Activated CD4-positive, alpha-beta memory T cell treated with anti-CD3 and anti-CD28 coated beads, Interleukin-2, amount 10 ng/mL, durations not matched to agents 7 days and 5 days (primary cell): ENCODE measurements at places on chromosomes 7 and 10.

- DNase-seq = no peak
Measured at GRCh38 chr10:133110609-133111275, 23.0 kb downstream of the ADGRA1 start.

GRCh38 chr7:128841171-128841690, 11.0 kb downstream of the FLNC start:
- no peak for DNase-seq

GRCh38 chr10:56622335-56622973, 261.4 kb upstream of the ZWINT start:
- no peak for DNase-seq

GRCh38 chr7:48316768-48317167, 145.5 kb downstream of the ABCA13 start:
- no peak for DNase-seq

- no peak for DNase-seq
Measured at GRCh38 chr7:24881623-24882022, 98.4 kb downstream of the OSBPL3 start.

DNA sequence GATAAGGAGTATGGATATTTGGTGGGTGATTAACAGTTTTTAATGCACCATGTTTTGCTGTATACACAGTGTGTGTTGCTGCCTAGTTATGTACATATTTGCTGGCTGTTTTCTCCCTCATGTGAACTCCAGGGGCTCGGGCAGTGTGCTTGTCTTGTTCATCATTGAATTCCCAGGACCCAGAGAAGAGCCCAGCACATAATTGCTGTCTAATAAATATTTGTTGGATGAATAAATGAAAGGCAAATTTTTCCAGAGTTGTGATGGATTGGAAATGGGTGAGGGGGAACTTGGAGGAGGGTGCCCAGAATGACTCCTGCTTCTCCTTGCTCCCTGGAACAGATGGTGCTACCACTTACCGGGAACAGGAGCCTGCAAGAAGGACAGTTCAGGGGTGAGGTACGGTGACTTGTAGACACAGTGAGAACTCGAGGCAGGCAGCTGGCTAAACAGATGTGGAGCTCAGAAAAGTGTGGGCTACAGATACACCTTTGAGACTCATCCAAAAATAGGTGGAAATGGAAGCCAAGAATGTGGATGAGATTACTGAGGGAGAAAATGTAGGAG, 586.8 kb upstream of the MGMT start:
- DNase-seq = no peak

GRCh38 chr10:128011059-128011979, 104.4 kb downstream of the PTPRE start:
- peak; percentile 87 for DNase-seq

- DNase-seq = no peak
Measured at GRCh38 chr7:51198654-51199053, 118.0 kb downstream of the COBL start.

GRCh38 chr7:29588900-29589696, 25.5 kb downstream of the PRR15 start:
- DNase-seq = peak; percentile 24

- no peak for DNase-seq
Measured at GRCh38 chr10:35857860-35858259, 215.8 kb upstream of the FZD8 start.

DNA sequence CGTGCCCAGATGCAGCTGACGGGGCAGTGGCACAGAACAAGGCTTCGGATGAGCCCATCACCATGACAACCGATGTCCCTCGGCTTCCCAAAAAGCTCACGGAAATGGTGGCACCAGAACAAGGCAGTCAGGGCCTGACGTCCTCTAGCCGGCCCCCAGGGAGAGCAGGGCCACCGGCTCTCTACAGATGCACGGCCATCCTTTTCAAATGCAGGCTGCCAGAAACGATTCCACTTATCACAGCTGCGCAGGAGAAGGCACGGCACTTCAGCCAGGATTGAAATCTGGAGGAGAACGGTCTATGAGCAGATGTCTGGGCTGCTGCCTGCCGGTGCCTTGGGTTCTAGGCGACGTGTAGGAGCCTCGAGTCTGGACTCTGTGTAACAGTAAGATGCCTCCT, 223.8 kb downstream of the ZMYND11 start:
- DNase-seq = no peak

DNA sequence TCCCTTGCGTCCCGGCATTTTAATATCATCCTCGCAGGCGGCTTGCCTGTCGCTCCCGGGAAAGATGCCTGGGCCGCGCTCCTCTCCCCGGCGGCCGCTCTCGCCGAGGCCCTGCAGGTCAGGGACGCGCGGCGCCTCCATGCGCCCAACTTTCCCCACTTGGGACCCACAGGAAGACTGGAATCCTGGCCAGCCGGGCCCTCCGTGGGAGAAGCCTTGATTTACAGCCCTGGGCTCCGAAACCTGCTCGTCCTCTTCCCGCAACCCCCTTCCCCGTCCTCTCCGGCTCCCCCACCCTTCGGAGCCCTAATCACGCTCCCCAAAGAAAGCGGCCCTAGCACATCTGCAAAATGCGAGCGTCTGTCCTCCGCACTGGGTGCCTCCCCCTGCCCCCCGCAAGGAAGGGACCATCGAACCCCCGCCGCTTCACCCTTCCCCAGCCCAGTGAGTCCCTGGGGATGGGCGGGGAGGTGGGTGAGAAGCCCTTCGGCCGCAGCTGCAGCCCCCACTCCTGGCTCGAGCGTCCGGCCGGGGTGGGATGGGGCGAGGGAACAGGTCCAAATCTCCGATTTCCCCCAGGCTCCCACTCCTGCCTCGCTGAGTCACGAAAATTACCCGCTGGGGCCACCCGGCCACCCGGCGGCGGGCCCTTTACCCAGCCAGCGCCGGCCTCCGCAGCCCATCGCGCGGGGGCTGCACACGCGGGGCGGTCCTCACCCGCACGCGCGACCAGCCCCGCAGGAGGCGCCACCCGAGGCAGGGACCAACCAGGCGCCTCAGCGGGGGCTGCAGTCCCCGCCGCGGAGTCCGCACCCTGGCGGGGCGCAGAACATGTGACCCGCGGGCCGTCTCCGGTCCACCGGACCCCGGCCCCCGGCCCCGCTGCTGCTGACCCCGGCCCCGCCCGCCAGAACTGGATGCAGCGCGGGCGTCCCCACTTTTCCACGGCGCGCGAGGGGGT, 695 bp downstream of the HSPA12A start:
- no peak for DNase-seq

DNA sequence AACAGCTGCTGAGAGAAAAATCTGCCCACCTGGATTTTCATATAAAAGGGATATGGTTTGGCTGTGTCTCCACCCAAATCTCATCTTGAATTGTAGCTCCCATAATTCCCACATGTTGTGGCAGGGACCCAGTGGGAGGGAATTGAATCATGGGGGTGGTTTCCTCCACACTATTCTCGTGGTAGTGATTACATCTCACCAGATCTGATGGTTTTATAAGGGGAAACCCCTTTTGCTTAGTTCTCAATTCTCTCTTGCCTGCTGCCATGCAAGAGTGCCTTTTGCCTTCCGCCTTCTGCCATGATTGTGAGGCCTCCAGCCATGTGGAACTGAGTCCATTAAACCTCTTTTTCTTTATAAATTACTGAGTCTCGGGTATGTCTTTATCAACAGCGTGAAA, 20.8 kb upstream of the MKI67 start:
- DNase-seq = no peak

GRCh38 chr7:20700453-20701227, 85.2 kb downstream of the ABCB5 start:
- no peak for DNase-seq

DNA sequence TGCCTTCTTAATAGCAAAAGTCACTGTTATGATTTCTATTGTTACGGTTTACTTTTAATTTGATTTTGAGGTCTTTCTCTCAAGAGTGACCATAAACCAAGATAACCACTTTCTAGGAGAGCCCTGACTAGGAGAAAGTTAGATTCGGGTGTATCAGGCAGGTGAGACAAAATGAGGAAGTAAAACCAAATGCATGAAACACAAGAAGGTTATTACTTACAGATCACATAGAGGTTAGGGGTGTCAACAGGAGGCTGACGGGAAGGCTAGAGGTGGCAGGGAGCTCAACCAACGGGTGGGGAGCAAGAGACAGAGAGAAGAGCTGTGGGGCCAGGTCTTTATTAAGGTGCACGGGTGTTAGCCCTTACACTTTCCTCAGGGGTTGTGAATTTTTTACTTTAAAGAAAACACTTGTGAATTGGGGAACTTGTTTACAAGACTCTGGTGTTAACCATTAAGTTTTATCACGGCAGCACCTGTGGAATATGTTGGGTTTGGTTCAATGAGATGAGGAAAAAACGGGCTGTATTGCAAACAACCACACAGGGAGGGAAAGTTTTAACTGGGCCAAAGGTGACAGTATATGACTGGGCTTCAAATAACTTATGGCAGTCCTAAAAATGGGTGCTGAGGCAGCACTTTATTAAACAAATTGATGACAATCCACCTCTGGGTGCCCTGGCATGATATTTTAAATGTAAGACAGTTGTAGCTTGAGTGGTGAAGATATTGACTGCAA, 154.9 kb downstream of the SDHAF3 start:
- DNase-seq = no peak

GRCh38 chr7:13336227-13336626, 648.8 kb downstream of the ARL4A start:
- DNase-seq = no peak

- no peak for DNase-seq
Measured at GRCh38 chr10:86782701-86783418, 26.4 kb downstream of the BMPR1A start.

DNA sequence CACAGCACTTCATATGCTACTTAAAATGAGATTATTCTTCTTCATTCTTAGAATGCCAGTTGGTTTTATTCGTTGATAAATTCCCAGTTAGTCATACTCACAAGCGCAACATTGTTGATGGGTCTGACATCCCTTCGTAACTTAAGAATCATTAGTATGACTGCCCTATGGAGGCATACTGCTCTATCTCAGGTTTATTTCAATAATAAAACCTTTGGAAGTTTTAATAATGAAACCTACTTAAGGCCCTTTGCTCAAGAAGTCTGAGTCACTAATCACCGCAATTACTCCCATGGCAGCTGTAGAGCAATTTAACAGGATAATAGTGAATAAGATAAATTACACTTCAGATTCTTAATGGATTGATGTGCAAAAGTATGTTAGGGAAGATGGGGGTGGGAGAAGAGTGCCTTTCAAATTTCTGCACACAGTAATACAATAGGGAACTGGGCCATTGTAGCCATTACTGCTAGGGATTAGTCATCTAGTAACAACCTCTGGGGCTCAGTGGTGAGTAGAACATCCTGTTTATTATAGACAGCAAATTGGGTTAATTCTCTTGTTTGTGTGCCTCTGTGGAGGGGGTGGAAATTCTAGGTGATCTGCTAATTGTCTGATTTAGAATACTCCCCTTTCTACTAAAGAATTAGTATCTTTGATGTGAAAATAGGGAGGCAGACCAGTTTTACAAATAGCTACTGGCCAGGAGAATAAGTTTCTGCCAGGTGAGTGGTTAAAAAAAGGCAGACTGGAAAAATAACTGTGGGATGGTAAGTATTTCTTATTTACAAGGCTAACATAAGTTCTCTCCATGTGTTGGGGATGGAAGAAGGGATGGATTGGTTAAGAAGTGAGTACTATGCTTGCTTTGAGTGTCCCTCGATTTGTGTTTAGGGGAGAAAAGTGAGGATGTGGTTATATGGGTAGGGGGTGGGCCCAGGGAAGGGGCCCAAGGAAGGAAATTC, 74.5 kb upstream of the VKORC1L1 start:
- peak; percentile 41 for DNase-seq

- no peak for DNase-seq
Measured at GRCh38 chr7:111324228-111324627, 233.3 kb downstream of the LRRN3 start.

DNA sequence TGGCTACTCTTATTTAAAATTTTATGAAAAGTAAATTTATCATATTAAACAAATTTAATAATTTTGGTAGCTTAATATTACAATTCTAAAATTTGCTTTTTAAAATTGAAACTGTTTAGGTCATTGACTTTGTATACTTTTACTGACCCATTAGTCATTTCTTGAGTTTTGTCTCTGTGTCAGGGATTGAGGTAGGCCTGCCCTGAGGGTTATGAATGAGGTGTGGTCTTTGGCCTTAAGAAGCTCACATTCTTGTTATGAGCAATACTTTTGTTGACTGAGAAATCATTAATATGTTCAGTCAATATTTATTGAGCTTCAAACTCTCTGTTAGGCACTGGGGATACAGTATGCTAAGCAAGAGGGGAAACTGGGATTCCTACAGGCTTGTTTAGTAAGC, 47.0 kb upstream of the RPA3 start:
- DNase-seq = no peak

GRCh38 chr7:107029061-107029763, 15.3 kb upstream of the PRKAR2B start:
- no peak for DNase-seq

DNA sequence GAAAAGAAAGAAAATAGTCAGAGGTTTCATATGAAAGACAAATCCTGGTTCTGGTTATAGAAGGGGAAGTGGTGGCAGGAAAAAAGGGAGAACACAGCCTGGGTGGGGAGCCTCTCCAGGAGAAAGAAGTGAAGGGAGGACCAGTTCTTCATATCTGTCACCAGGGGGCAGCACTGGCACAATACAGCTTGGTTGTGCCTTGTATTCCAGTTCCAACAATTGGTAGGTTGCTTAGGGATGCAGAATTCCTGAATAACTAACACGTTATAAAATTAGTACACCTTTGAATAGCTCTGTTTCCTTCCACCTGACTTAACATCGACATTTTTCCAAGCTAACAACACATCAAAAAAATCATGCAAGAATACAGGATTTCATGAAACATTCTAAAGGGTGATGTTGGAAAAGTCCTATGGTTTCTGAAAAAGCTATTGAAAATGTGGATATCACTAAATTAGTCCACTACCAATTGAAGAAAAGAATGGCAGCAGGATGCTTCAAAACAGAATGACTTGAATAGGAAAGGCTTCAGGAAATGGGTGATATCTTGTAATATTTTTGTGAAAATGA, 52.9 kb downstream of the CYP26A1 start:
- no peak for DNase-seq

GRCh38 chr10:11264296-11265048, 246.8 kb downstream of the CELF2 start:
- no peak for DNase-seq

DNA sequence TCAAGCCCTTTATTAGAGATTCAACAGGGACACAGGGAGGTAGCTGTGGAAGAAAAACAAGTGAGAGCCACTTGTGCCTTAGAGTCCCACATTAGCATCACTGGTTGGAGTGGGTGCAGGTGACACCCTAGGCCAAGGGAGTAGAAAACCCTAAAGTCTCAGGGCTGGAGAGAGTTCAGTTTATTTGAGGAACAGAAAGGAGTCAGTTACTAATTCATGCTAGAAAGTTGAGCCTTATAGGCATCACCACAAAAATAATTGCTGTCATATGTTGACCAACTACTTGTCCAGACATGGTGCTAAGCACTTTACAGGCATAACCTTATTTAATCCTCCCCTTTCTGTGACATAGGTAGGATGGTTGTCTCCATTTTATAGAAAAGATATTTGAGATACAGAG, 20.9 kb upstream of the ACSL5 start:
- DNase-seq = no peak

GRCh38 chr7:103691291-103691690, 245.3 kb upstream of the SLC26A5 start:
- no peak for DNase-seq

GRCh38 chr7:116235380-116235779, 25.0 kb downstream of the TES start:
- DNase-seq = no peak

GRCh38 chr10:114726820-114727271, 68.8 kb upstream of the ABLIM1 start:
- DNase-seq = no peak

- DNase-seq = no peak
Measured at GRCh38 chr10:116766837-116767634, 24.7 kb upstream of the HSPA12A start.
